ENCODE measurements at places on chromosomes 7 and 10.

DNA sequence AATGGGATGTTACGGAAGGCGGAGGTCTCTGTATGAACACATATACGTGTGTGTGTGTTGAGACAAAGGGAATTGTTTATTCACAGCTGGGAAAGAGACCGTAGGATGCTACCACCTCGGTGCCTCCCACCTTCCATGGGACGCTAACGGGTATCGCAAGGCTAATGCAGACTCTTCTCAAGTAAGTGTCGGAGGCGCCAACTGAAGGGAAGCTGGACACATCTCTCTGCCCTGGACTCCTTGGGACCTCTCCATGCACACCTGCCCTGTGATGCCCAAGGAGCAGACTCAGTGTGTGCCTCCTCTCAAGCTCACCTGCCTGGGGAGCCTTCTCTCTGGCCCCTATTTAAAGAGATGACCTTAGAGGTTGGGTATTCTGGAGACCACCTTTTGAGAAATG lies 230.9 kb downstream of the DNAJB6 start:
- DNase-seq, result no peak

DNA sequence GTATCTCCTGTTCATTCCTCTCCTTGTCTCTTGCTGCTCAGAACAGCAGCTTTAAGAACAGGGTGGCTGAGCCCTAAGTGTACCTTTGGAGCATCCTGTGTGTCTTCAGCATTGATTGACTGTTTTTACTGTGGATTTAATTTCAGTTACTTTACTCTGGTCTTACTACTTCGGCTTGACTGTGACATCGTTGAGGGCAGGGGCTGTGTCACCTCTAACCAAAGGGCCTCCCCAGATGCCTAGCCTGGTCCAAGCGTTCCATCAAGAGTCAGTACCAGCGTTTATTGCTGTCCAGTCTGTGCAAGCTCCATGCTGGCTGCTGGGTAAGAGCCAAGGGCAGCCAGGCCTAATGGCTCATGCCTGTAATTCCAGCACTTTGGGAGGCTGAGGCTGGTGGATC lies 32.4 kb downstream of the CCM2 start:
- no peak for DNase-seq

- no peak for DNase-seq
Observed at GRCh38 chr7:108109221-108109908, 20.8 kb downstream of the LAMB4 start.

- DNase-seq, result no peak
Observed at GRCh38 chr7:155470686-155471638, 13.0 kb downstream of the EN2 start.

- no peak for DNase-seq
Observed at GRCh38 chr7:127895814-127896280, 135.4 kb downstream of the LRRC4 start.

DNA sequence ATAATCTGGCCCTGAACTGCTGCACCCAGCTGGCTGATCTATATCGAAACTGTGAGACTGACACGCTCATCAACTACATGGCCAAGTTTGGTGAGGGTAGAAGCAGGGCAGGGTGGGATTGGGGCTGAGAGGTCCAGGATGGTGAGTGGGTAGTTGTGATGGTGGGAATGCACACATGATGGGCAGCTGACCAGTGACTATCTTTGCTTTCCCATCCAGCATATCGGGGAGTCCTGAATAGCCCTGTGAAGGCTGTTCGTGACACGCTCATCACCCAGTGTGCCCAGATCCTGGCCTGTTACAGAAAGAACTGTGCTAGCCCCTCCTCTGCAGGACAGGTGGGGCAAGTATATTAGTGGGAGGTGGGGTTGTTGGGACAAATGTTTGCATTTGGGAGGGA lies 12.5 kb upstream of the CHCHD1 start:
- DNase-seq, result no peak

GRCh38 chr10:74910241-74910975 lies 84.0 kb downstream of the KAT6B start:
- no peak for DNase-seq

GRCh38 chr10:4512671-4513240 lies 313.3 kb upstream of the AKR1E2 start:
- no peak for DNase-seq
